Cerebellar nuclear complex (tissue), 1 donor: ENCODE measurements at places on chromosomes 1 and 21.

DNA sequence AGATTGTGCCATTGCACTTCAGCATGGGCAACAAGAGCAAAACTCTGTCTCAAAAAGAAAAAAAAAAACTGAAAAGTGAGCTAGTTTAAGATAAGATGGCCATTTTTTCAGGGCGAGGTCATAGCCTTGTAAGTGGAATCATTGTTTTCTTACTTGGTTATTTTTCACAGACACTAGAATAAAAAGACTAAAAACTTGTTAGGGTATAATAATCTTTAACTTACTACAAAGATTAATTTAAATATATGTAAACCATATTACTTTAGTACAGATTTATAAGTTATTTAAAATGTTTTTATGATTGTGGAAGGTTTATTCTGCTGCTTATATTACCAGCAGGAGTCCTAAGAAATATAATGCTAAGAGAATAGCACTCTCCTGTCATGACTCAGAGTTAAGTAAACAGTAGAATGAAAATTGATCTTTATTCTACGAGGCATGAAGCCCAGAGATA lies 23.5 kb downstream of the ANGPTL1 start:
- no peak for DNase-seq

GRCh38 chr1:196546272-196547111 lies 61.7 kb downstream of the KCNT2 start:
- DNase-seq: no peak

DNA sequence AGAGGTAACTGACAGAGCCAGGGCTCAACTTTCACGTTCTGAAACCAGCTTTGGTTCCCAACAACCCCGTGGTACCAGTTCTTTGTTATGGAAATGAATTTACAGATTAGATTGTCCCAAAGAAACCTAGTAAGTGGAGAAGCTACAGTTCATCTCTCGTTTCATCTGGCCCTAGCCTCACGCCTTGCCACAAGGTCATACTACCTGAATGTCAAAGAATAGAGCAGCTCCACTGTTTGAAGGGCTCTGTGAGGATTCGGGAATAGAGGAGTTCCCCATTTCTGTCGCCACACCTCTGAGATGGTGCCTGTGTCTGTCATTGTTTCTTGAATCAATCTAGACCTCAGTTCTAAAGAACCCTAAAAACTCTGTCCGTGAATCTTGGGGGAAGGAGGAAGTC lies 15.0 kb upstream of the CDC42 start:
- no peak for DNase-seq

DNA sequence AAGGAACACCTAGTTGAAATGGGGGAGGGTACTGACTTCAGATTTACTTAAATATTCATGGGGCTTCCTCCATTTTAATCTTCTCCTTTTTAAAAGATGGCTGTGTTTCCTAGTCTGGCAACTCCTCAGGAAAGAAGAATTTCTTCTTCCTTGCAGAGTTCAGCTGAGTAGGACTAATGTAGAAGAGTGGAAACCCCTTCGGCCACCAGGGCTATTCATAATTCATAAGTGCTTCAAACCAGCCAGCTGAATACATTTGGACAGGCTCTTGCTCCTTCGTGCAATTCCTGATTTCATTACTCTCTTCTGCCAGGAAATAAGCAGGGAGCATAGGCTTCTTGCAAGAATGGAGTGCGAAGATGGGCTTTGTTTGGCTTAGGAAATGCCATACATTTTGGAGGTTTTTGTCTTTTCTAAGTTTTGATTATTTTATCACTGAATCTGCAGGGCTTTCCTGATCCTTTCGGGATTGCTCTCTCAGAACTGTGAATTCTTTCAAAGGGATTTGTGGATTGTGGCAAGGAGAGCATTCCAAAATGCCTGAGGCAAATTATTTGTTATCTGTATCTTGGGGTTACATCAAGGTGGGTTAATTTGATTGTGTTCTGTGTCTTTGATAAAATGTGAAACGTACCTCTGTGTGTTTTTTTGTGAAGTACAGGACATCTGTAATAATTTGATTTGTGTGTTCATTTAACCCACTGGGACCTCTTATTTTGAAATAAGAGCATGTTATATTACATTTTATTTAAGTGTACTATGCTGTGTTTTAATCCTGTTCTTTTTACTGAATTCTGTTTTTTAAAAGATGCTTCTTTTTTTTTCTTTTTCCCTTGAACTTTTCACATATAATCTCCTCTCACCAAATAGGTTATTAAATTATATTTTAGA lies 179.4 kb upstream of the SGIP1 start:
- DNase-seq: no peak

- DNase-seq: no peak
Measured at GRCh38 chr1:42767510-42768000, 506 bp downstream of the C1orf50 start.

DNA sequence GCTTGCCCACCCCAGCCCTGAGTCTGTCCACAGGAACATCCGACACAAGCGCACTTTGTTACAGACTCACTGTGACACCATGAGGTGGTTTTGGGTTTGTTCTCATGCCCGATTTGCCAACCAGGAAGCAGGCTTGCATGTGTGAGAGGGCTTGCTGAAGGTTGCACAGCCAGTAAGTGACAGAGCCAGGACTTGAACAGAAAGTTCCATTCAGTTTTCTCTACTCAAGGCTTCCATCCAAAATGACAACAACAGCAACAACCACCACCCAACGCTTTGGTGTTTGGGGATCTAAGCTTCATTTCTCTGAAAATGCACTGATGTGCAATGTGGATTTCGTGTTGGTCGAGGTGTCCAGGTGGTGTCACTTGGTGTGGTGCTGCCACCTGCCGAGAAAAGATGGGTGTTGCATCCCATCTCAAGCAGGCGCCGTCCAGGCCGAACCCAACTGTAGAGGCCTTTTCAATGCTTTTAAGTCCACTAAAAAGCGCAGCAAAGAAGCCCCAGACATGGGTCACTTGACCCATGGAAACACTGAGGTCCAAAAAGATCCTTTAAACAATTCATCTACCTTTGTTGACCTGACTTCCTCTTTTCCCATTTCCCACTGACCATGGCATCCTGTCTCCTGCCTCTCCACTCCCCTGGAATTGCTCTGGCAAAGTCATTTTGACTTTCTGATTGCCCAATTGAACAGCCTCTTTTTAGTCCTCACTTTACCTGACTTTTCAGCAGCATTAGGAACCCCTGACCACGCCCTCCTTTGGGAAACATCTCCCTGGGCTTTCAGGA lies 12.2 kb downstream of the CITED4 start:
- no peak for DNase-seq

DNA sequence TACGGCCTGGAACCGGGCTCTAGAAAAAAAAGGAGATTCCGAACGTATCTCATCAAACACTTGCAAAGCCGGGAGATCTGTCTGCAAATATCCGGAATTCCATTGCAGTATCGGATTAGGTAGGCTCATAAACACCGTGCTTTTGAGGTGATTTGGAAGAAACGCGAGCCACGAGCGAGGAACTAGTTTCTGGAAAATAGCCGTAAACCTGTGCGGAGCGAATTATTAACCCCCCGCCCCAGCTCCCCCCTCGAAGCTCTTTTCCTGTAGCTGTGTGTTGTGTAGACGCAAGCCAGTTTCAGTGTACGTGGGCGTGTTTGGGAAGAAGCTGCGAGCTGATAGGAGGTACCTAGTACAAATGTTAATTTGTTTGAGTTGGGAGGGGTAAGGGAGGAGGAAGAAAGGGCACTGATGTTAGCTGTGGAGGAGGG lies 1.1 kb downstream of the RALGPS2 start:
- DNase-seq: peak; percentile 24

DNA sequence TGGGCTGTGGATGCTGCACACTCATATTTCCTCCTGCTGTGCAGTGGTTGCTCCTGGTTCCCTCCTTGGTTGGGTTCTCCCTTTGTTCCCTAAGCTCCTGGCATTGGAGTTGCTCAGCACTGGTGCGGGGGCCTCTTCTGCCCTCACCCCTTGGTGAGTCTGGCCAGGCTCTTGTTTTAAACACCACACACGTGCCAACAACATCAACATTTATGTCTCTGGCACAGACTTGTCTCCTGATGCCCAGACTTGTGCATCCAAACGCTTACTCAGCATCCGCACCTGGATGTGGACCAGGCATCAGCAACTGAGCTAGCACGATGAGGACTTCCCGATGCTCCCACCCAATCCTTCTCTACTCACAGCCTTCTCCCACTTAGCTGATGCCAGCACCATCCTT lies 627.6 kb downstream of the NPHP4 start:
- DNase-seq: no peak

GRCh38 chr1:218467101-218468072 lies 122.3 kb downstream of the TGFB2 start:
- no peak for DNase-seq

GRCh38 chr1:203644191-203644590 lies 17.6 kb downstream of the ATP2B4 start:
- no peak for DNase-seq

GRCh38 chr1:151958959-151959358 lies 34.7 kb downstream of the S100A10 start:
- no peak for DNase-seq
